Tibial nerve (tissue), 4 donors: ENCODE measurements at places on chromosomes 5 and 9. TPM values are rescaled to one million over a fixed set of nuclear protein-coding genes. Genes with fewer than 3 reads are reported as not detected.

DNA sequence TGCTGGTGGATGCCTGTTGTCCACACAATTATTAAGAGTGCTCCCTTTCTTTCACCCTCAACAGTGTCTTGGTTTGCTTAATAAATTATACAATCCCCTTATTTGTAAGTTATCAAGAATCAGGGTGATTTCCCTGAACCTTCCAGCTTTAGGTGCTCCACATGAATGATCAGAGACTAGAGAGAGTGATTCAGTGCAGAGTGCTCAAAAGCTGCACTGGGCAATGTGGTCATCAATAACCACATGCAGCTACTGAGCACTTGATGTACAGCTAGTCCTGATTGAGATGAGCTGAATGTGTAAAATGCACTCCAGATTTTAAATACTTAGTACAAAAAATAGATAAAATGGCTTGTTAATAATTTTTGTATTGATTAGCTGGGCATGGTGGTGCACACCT, 76.8 kb upstream of the TRIO start:
- no peak for DNase-seq

DNA sequence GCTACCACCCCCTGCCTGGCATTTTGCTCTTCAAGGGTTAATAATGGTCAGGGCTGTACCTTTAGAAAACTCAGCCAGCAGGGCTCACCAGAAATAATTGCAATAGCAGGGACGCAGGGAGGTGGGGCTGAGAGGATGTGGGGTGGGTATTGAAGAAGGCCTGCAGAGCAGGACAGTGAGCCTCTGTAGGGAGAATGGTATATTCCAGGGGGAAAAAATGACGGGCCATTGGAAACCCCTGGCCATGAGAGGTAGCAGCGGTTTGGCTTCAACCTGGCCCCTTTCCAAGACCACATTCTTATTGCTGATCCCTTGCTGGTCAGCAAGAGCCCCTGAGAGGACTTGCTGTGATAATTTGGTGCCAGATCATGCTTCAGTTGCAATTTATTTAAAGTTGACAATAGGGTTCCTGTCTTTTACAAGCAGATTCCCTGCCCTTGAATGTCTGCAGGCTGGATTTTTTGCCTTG, 36.7 kb upstream of the CTNNA1 start:
- no peak for DNase-seq

GRCh38 chr5:40985501-40985900, 76.2 kb downstream of the C7 start:
- DNase-seq = no peak

KIF27 gene
- 7.5 TPM for total RNA-seq

SOHLH1 gene
- total RNA-seq = not detected

DNA sequence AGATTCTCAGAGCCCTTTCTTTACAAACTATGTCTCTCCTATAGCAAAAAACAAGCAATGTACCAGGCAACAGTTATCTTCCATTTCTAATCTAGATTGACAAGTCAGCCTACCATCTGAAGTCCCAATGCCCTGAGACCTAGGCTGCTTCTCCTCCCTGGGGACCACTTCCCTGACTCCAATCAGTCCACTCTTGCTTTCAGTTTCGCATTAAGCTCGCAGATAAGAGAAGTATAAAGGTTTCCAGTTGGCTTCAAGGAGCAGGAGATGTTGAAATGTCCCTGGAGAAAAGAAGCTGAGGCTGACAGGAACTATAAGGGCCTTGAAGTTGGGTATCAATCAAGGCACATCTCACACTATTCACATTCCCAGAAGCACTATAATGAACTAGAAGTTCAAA, 32.3 kb downstream of the ERP44 start:
- peak; percentile 14 for DNase-seq

GLDC gene
- total RNA-seq = 20.9 TPM

DNA sequence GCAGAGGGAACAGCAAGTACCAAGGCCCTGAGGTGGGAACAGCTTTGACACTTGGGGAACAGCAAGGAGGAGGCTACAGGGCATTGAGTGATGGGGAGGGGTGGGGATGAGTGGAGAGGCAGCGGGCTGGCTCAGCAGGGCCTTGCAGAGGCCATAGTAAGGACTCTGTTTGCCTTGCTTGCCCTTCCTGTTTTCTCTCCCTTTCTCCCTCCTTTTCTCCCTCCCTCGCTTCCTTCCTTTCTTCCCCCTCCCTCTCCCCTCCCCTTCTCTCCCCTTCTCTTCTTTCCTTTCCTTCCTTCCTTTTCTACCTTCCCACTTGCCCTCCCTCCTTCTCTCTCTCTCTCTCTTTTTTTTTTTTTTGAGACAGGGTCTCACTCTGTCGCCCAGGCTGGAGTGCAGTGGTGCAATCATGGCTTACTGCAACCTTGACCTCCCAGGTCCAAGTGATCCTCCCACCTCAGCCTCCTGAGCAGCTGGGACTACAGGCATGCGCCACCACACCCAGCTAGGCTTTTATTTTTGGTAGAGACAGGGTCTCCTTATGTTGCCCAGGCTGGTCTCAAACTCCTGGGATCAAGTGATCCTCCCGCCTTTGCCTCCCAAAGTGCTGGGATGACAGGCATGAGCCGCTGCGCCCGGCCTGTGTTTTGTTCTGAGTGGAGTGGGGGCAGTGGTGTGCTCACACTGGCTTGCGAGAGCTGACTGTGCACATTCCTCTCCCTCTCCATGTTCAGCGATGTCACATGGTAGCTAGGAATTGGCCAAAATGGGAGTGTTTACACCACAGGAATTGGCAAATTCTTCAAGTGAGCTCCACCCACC, 17.1 kb downstream of the IER5L start:
- no peak for DNase-seq

- DNase-seq = no peak
Observed at GRCh38 chr5:78482948-78483347, 122.5 kb downstream of the SCAMP1 start.

- DNase-seq = no peak
Observed at GRCh38 chr5:139740138-139740991, 55.2 kb upstream of the PSD2 start.

GRCh38 chr9:129227843-129228189, 49.8 kb upstream of the IER5L start:
- DNase-seq = no peak

DNA sequence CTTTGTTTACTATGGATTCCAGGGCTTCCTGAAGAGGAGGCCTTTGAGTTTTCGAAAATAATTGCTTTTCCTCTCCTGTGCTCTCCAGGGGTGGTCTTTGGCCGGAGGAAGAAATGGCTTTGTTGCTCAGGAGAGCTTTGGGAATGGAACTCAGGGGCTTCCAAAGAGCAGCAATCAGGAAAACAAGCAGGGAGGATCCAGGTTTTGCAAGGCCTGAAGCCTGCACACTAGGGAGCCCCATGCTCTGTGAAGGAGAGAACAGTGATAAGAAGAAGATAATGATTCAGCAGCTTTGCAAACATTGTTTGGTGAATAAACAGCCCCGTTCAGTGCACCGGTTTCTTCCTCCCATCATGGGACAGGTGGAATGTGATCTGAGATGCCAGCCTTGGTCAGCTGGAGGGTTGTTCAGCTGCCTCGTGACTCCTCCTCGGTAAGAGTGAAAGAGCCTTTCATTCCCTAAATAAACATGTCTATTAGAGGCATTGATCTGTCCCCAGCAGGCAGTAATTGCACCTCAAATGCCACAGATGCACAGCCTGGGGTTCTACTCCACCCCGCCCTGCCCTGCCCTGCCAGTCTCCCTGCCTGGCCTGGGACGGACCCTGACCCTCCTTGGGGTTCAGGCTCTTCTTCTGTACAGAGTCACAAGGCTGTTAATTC, 11.5 kb upstream of the ALDH1B1 start:
- DNase-seq = no peak

DNA sequence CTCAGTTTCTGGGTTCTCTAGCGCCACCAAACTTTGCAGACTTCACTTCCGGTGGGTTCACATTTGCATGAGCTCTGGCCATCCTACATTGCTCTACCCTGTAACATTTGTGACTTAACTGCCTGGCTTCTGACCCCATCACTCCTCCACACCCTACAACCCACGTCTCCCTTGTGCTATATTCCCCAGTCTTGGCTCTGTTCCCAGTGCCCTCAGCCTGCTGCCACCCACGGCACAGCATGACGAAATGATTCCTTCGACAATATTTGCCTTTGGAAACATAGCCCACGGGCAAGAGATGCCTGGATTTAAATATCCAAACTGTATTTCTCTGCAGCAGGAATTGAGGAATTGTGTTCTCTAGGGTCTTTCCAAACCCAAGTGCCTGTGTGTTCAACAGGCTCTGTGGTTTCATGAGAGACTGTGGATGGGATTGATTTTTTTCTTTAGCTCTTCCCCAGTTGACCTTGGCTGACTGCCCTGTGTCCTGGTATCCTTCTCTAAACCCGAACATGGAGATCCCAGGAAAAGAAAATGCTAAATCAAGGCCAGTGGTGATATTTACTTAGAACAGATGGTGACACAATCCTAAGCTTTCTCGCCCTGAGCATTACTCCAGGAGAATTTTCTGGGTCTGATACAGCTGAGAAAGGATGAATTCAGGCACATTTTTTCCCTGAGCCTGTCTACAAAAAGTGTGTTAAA, 44.4 kb upstream of the GRIA1 start:
- DNase-seq = peak; percentile 56

DNA sequence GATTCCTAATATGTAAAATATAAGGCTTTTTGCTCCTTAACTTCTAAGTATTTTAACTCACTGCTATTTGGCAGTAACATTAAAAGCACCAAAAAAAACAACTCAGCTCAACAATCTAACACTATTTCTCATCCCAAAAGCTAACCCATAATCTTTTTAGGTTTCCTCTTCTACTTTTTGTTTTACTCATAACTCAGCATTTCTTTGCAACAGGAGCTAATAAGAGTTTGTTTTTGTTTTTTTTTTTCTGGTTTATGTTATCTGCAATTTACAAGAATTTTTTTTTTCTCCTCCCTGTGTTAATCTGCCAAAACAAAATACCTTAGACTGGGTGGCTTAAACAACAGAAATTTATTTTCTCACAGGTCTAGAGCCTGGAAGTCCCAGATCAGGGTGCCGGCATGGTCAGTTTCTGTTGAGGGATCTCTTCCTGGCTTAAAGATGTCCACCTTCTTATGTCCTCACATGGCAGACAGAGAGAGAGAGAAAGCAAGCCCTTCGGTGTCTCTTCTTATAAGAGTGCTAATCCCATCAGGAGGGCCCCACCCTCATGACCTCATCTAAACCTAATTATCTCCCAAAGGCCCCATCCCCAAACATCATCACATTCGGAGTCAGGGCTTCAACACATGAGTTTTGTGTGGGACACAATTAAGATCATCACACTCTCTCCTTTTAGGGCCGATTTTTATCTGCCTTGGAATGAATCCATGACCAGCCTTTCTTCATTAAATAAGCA, 31.2 kb downstream of the ARL15 start:
- DNase-seq = no peak

DNA sequence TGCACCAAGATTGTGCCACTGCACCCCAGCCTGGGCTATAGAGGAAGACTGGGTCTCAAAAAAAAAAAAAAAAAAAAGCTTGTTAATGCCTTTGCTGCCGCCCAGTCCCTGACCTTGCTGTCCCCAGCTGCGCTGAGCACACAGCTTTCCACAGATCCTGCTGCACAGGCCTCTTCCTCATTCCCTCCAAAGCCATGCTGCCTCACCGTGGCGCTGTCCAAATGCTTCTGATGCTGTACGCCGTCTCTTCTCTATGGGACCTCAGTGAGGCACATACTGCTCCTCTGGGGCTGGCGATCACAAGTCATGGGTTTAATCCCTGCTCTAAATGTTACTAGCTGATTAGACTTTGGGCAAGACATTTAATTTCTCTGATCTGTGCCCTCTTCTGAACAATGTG, 234.1 kb downstream of the FBXL7 start:
- no peak for DNase-seq

ARL14EPL gene
- not detected for total RNA-seq

GRCh38 chr5:58327289-58327688, 132.6 kb downstream of the PLK2 start:
- no peak for DNase-seq

SETX gene
- 64.0 TPM for total RNA-seq

- no peak for DNase-seq
Observed at GRCh38 chr9:113462781-113463286, 693 bp upstream of the RGS3 start.

GRCh38 chr9:117412841-117413240, 2.0 kb downstream of the ASTN2 start:
- no peak for DNase-seq

DNA sequence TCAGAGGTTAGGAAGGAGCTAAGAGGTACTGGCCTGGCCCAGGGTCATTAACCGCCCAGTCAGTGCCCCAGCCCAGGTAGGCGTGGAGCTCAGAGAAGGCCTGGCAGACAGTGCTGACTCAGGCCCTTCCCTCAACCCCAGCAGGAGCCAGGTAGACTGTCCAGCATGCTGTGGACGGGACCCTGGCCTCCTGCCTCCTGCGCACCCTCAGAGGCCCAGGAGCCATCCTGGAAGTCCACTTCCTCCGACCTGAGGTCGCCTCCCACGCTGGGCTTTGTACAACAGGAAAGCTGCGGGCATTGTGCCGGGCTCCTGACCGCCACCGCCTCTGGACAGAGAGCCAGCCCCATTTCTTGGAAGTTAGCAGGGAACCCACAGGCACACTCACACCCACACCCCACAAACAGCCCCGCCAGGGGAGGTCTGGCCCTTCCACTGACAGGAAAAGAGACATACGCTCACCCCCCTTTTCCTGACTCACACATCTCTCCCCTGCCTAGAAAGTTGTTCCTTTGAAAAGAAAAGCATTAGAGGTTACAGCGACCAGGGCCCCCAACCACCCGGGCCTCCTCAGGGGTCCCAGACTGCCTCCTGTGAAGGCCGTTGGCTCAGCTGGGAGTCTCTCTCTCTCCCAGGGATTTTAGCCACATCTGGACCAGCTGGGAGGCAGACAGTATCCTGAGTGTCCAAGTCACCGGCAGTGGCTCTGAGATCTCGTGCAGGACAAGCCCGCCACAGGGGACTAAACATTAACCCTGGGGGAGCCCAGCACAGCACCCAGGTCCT, 7.7 kb downstream of the RALGDS start:
- no peak for DNase-seq
